Activated T-cell treated with anti-CD3 and anti-CD28 coated beads, Interleukin-2, amount 50 U/mL, for 48 hours (primary cell): ENCODE measurements at places on chromosomes 4 and X.

DNA sequence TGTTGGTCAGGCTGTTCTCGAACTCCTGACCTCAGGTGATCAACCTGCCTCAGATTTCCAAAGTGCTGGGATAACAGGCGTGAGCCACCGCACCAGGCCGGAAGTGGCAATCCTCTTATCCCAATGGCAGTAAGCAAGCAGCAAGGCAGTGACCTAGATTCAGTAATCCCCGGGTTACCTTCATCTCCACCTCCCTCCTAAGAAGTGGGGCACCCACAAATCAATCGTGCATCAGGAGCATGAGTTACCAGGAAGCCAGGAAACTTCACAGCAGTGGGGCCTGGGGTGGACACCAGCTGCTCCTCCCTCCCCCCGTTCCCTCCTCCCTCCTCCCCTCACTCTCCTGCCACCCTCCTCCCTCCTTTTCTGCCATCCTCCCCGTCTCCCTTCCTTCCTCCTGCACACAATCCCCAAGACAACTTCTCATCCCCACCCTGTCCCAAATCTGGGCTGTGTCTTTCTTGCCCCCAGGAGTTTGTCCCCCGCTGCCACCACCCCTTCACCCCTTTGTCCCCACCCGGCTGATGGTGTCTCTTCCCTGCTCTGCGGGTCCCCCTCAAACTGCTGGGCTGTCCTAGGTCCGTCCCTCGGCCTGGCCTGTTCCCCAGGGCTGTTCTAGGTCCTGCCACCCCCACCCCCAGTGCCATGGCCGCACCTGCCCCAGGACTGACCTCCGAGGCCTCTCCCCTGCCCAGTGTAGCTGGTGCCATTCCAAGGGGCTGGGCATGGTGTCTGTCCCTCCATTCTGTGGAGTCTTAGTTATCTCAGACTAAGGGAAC is 2.2 kb downstream of the PDE6B start:
- no peak for DNase-seq

DNA sequence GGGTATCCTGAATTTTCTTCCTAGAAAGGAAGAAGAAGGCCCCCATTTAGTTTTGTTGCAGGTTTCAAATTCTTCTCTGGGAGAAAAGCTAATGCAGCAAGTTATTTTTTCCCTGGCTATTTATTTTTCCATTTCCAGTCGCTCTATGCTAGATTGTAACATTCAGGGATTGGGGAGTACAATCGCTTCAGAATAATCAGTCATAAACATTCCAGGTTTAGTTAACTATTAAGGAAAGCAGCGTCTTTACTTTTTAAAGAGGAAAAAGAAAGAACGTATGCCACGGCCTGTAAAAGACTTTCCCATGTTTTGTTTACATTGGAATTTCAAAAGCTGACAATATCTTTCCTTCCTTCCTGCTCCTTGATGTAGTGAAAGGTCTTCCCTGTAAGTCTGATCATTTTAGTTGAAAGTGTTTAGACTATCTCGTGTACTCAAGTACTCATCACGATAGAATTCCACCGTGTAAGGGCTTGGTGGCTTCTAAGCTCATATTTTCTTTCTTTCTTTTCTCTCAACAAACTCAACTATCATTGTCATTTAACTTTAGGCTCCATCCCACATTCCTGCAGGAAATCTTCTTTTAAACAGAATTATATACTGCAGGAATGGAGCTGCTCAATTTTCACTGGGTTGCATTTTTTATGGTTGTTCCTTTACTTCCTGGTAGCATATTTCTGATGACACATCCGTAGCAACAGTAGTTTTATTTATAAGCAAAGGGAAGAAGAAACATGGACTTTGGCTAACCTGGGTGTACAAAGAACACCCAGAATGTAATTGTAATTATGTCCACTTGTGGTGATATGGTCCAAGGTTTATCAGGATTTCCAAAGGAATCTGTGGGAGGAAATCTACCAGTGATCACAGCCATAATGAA is 213.1 kb upstream of the FAT1 start:
- DNase-seq: no peak

DNA sequence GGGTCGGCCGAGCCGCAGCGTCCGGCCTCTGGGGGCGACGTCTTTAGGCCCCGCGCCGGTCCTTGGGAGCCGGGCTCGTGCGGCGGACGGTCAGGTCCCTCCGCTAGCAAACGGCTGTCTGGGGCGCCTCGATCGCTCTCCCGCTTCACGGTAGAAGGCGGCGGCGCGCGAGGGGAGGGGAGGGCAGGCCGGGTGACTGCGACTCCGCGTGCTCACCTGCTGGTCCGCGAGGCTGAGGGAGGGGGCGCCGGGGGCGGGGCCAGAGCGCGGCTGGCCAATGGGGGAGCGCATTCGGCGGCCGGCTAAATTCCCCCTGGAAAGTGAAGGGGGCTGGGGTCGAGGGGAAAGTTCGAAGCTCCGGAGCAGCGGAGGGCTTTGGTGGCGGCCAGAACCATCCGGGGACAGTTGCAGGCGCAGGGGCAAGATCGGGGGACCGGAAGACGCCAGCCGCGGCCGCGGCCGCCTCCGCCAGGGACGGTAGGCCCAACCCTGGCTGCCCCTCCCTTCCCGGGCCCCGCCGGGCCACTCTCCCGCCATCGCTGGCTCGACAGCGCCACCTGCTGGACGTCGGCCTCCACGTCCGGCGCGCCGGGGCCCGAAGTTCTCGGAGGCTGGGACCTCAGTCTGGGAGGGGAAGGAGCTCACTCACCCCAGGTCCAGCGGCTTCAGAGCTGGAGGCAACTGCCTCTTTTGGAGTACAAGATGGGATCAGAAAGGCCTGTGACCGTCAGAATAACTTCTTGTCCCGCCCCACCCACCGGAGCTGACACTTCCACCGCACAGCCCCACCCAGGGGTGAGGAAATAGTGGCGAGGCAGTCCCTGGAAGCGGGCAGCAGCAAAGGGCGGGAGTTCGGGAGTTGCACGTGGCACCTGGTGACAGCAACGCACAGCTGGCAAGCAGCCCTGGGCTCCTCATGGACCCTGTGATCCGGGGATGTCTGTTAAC is 49.9 kb downstream of the ELF4 start:
- DNase-seq: peak; percentile 92

DNA sequence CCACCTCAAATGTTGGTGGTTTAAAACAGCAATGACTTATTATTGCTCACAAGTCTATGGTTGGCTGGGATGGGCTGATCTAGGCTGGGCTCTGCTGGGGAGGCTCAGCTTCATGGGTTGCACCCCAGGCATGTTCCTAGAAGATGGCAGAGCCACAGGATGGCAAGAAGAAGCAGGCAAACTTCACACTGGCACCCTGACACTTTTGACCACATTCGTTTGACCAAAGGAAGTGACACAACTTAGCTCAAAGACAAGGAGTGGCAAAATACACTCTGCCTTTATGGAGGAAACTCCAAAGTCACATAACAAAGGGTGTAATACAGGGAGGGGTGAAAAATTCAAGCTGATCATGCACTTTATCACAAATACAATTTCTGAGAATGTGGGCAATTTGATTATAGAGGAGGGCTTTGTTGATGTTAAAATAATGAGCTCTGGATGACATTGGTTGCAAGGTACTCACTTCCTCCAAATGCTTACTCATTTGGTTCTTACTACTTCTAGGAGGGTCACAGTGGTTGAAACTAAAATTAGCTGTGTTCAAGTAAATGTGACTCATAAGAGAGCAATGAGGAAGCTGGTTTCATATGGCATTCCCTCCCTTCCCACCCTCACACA is 249.2 kb upstream of the RPS6KA3 start:
- DNase-seq: peak; percentile 62

GRCh38 chrX:120235284-120235683 is 15.3 kb upstream of the ZBTB33 start:
- no peak for DNase-seq

DNA sequence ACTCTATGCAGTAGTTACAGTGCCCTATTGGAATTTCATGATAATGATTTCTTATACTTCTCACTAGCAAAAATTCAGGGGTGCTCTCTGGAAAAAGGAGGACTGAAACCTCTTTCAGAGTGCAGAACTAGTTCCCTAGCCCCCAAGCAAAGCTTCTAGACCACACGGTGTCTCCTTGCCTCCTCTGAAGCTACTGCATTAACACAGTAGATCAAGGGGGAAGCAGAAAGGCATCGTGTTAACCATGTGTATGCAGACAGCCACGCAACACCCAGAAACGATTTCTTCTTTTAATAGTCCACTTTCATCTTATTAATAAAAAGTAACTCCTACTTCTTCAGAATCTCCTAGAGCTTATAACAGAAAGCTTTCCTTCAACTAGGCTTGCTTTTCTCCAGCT is 44.7 kb downstream of the MAML3 start:
- no peak for DNase-seq

DNA sequence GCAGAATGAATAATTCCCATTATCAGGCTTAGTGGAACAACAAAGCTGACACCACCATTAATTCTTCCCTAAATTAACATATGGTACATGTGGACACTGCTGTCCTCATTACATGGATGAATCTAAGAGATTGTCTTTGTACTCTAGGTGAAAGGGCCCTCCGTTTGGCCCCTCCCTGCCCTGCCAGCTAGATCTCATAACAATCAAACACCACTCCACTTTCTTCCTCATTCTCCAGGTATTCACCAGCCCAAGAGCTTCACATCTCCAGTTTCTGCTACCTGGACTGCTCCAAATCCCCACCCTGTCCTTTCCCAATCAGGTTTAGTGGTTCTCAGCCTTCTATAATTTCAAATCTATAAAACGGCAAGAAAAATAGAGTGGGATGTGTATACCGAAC is 3.8 kb downstream of the HSD17B11 start:
- DNase-seq: no peak
